ENCODE measurements at places on chromosomes 3 and 15.

- no peak for DNase-seq
These were observed 95.7 kb downstream of the SAMMSON start for GRCh38 chr3:70095260-70095659.

GRCh38 chr3:8768364-8769087, 887 bp downstream of the OXTR start:
- no peak for DNase-seq

- peak; percentile 20 for DNase-seq
These were observed 415.5 kb downstream of the NAALADL2 start for GRCh38 chr3:175274474-175275218.

DNA sequence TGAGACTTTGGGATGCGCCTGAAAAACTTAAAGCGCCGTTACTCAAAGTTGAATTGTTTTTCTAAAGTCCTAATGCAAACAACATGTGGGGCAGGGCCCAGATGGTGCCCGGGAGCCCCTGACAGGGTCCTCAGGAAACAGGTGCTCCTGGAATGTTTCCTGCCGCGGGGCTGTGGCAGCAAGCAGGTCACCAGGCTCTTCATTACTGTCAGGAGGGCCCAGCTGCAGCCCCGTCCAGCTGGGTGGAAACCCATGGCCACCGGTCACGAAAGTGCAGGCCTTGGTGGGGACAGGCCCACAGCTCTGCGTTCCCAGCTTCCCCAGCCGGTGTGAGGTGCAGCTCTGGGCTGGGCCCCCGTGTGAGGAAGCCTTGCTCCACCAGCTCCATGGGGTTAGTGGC, 63.9 kb upstream of the GATA2 start:
- no peak for DNase-seq
